ENCODE measurements at places on chromosomes 13 and 19.

- DNase-seq = no peak
Observed at GRCh38 chr19:33110137-33110910, 21.6 kb upstream of the WDR88 start.

DNA sequence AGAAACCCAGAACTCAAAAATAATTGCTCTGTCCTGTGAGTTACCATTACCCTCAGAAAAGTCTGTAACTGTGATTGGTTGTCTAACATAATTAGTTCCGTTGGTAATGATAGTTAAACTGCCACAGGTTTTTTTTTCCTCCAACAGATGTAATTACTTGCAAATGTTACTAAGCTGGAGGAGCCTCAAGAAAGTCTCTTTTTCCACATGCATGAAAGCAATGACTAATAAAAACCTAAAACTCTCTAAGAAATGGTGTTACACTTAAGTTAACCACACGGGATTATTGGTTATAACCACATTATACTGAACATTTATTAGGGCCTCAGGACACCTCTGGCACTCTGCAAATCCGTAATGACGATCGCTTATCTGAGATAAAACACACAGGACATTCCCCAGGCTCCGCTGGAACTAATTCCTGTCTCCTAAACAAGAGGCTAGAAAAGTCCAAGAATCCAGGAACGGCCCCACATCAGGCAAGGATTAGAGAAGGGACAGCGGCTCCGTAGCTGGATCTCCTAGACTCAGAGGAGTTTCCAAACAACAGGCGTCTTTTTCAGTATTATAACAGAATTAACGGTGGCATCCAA, 753 bp downstream of the ZNF235 start:
- no peak for DNase-seq

DNA sequence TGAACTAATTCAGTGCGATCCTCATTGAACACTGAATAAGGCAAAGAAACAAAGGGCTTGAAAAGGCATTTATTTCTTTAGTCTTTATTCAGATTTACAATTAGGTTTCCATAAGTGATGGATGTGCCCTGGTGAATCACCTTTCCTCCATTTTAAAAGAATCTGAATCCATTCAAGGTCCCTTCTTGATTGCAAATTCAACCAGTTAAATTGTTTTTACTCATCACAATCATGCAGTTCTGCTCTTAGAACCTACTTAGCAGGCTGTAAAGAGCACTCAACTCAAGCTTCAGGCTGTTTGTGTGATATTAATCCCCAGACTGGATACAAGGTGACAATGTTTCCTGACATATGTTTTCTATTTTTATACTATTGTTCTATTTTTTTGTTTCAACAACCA, 321.0 kb downstream of the TBC1D4 start:
- no peak for DNase-seq

DNA sequence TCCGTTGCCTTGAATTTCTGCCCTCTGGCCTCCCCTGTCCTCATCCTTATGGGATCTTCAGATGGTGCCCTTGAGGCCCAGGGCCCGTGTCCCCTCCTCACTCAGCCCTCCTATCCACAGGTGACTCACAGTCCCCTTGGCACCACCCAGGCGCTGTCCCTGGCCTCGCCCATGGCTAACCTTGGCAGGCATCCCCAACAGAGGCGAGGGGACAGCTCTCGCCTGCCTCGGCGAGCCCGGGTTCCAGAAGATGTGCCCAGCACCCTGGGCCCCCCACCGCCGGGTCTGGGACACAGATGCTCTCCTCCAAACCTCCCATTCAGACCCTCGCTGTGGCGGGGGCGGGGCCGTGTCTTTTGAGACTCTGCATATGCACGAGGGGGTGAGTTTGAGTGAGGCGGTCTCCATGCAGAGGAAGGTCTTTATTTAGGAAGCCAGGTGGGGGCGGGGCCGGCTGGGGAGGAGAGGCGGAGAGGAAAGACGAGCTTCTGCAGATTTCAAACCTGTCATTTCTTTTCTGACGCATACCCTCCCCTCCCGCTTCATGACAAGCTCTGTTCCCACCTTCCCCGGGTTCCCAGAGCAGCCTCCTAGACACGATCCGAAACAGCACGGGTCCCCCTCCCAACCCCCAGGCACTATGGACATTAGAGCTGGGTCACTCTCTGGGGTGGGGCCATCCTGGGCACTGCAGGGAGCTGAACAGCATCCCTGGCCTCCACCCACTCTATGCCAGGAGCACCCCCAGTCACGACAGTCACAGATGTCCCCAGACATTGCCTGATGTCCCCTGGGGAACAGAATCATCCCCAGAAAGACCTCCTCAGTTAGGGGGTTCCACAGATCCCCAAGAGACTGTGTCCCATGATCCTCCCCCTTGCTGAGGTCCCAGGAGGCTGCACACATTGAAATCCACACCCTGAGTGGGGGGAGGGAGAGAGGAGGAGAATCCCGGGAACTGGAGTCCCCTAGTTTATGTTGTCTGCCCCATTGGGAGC, 48.5 kb downstream of the GNG7 start:
- no peak for DNase-seq

GRCh38 chr19:6801485-6802086, 29.1 kb downstream of the VAV1 start:
- DNase-seq = peak; percentile 80

- DNase-seq = no peak
Observed at GRCh38 chr13:86922936-86923335, 748.2 kb upstream of the SLITRK5 start.

GRCh38 chr19:31332096-31332495, 17.1 kb downstream of the TSHZ3 start:
- no peak for DNase-seq

All from activated naive CD4-positive, alpha-beta T cell treated with anti-CD3 and anti-CD28 coated beads, Interleukin-2, amount 50 U/mL, for 16 hours (primary cell).